ENCODE measurements at places on chromosomes 5 and 9. TPM values are rescaled to one million over a fixed set of nuclear protein-coding genes. Genes with fewer than 3 reads are reported as not detected.

Gene RLN1
- 0.43 TPM for total RNA-seq

Gene NAIP
- total RNA-seq, result 38.8 TPM

Gene ANKRD20A1
- 1.4 TPM for total RNA-seq

Gene FIBCD1
- total RNA-seq, result not detected

DNA sequence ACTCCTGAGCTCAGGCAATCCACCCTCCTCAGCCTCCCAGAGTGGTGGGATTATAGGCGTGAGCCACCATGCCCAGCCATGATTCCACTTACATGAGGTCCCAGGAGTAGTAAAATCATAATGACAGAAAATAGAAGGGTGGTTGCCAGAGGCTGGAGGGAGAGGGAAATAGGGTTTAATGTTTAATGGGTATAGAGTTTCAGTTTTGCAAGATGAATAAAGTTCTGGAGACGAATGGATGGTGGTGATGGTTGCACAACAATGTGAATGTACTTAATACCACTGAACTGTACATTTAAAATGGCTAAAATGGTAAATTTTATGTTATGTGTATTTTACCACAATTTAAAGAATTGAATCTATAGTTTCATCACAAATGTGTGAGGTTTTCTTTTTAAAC, 146.5 kb upstream of the ABCA1 start:
- no peaks in the 10 kb centered on the region for H3K27me3 ChIP-seq
- H3K4me3 ChIP-seq, result no peak overlapping the region
- H3K36me3 ChIP-seq, result no peaks in the 10 kb centered on the region
- no peak for DNase-seq
- no peaks in the 10 kb centered on the region for H3K4me1 ChIP-seq

GRCh38 chr9:113783475-113783874, 92.6 kb upstream of the ZNF618 start:
- DNase-seq, result no peak
- H3K4me3 ChIP-seq, result no peak overlapping the region
- no peaks in the 10 kb centered on the region for H3K36me3 ChIP-seq
- no peak overlapping the region for H3K27ac ChIP-seq
- no peaks in the 10 kb centered on the region for H3K27me3 ChIP-seq

GRCh38 chr9:27504259-27504658, 19.8 kb upstream of the IFNK start:
- H3K27me3 ChIP-seq, result no peaks in the 10 kb centered on the region
- H3K36me3 ChIP-seq, result no peaks in the 10 kb centered on the region
- DNase-seq, result no peak
- H3K4me1 ChIP-seq, result no peaks in the 10 kb centered on the region
- no peak overlapping the region for H3K4me3 ChIP-seq

DNA sequence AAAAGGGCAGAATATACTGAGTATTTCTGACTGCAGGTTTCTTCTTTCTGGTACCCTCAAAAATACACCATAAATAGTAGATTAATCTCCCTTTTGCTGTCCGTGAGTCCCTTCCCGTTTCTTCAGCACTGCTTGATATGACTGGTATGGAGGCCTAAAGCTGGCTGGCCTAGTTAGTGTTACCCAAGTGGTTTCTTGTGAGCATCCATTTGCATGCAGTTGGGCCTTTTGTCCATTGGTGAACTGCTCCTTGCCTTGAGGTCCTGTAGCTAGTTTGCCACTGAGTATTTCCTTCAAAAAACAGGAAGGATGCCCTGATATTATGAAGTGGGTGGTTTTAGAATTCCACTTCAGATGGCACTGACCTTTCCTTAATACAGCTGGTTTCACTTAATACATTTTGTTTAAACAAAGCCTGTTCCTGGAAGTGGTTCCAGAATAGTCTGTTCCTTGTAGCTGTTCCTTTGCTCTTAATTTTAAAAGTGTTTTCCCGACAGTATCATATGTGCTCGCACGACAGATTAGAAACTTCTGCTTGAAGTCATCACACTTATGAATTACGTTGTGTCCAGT, 40.0 kb upstream of the ABL1 start:
- no peaks in the 10 kb centered on the region for H3K36me3 ChIP-seq
- H3K4me1 ChIP-seq, result no peaks in the 10 kb centered on the region
- no peak overlapping the region for H3K4me3 ChIP-seq
- no peak overlapping the region for H3K27ac ChIP-seq

- DNase-seq, result no peak
- H3K36me3 ChIP-seq, result no peaks in the 10 kb centered on the region
- no peak overlapping the region for H3K27ac ChIP-seq
- no peaks in the 10 kb centered on the region for H3K27me3 ChIP-seq
- no peaks in the 10 kb centered on the region for H3K4me1 ChIP-seq
- no peak overlapping the region for H3K4me3 ChIP-seq
These were observed 37.1 kb downstream of the PRDM6 start for GRCh38 chr5:123125962-123126732.

DNA sequence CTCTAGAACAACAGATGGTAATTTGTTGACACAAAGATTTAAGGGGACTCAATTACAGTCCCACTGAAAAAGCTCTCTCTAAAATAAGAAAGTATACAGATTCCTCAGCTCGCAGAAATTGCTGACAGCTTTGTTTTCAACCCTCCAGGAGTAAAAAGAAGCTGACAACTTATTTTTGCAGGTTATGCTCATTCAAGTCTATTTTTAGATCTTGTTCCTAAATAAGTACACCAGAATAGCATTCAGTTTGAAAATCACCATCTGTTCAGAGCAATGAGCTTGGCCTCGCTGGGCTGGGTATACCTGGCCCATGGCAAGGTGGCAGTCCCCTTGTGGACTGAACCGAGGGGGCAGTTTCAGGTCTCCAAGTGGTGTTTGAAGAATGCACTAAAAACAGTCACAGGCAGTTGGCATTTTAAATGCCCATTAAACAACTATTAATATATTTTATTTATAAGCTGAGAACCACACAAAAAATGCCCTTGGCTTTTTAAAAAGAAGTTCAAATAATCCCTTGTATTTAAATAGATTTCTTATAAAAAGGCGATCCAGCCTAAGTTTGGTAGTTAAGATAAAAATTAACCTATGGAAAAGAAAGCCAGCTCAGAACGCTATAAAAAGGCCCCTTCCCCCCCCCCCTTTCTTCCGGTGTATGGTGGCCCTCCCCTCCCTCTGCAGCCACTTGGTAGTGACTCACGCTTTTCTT, 169.2 kb downstream of the AUH start:
- H3K36me3 ChIP-seq, result no peaks in the 10 kb centered on the region
- H3K27me3 ChIP-seq, result no peaks in the 10 kb centered on the region
- peak overlapping the region; percentile 81 for H3K27ac ChIP-seq
- DNase-seq, result no peak
- H3K4me1 ChIP-seq, result peaks cover 48% of the 10 kb centered on the region

DNA sequence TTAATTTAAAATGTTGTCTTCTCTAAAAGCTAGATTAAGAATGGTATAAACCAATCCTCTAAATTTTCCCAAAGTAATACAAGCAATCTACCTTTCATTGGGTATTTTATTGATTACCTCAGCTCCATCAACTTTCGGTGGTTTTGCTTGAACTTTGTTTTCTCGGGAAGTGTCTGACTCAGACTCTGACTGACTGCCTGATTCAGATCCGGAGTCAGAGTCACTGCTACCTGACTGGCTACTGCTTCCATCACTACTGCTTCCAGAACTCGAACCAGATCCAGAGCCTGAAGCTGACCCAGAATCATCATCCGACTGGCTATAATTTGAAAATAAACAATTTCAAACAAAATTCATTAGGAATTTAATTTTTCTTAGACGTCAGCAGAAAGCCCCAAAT, 24.0 kb downstream of the CHD1 start:
- no peak overlapping the region for H3K27ac ChIP-seq
- DNase-seq, result no peak
- no peaks in the 10 kb centered on the region for H3K4me1 ChIP-seq
- H3K36me3 ChIP-seq, result peaks cover 54% of the 10 kb centered on the region
- no peaks in the 10 kb centered on the region for H3K27me3 ChIP-seq

DNA sequence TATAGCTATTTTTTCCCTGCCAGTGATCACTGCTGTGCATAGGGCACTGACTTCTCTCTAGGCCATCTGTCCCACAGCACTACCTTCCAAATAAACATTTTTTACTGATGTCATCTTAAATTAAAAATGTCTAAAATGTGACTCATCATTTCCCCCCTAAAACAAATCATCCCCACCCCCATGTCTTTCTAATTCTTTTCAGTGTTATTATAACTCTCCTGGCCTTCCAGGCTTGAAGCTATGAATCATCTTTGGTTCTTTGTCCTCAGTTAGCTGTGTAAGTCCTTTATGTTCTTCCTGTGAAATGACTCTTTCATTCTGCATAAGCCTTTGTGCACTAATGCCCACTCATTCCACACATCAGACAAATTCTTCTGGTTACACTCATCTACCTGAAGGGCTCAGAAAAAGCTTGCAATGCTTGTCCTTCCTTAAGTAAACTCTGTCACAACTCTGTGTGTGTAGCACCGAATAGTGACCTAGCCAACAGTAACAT, 78.1 kb downstream of the CFAP95 start:
- H3K4me1 ChIP-seq, result no peaks in the 10 kb centered on the region
- DNase-seq, result no peak
- H3K4me3 ChIP-seq, result no peak overlapping the region
- no peaks in the 10 kb centered on the region for H3K36me3 ChIP-seq
- H3K27ac ChIP-seq, result no peak overlapping the region

- no peaks in the 10 kb centered on the region for H3K4me1 ChIP-seq
- H3K27ac ChIP-seq, result no peak overlapping the region
- no peak overlapping the region for H3K4me3 ChIP-seq
- H3K27me3 ChIP-seq, result no peaks in the 10 kb centered on the region
- DNase-seq, result no peak
These were observed 85.1 kb downstream of the FBXL7 start for GRCh38 chr5:15585128-15585527.
